Cardiac septum (tissue), 1 donor: ENCODE measurements at places on chromosomes 6 and 20.

DNA sequence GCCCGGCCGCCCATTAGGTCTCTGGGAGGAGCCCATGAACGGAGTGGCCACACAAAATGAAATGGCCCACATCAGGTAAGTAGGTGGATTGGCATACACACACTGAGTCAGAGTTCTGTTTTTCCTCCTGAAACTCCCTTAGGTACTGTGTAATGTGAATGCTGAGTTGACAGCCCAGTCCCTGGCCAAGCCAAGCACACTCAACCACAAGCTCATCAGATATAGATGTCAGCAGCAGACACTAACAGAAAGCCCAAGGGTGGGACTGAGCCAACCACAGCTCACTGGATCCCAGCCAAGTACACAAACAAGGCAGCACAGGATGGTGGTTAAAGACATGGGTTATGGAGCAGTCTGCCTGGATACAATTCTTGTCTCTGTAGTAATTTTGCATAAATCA, 403.4 kb downstream of the GJA1 start:
- DNase-seq = no peak

DNA sequence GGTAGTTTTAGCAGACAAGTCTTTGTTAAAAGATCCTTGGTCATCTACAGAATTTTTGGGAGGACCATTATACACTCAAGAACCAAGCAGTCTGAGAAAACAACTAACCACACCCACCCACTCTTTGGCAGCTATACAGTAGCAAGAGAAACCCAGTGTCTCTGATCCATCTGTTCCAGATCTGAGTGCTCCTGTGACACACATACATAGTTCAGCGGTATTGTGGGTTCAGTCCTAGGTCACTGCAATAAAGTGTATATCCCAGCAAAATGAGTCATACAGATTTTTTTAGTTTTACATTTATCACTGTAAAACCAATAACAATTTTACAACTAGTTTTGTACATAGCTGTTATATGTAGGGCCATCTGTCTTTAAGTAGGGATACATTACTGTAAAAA, 47.4 kb upstream of the PAK5 start:
- DNase-seq = no peak

DNA sequence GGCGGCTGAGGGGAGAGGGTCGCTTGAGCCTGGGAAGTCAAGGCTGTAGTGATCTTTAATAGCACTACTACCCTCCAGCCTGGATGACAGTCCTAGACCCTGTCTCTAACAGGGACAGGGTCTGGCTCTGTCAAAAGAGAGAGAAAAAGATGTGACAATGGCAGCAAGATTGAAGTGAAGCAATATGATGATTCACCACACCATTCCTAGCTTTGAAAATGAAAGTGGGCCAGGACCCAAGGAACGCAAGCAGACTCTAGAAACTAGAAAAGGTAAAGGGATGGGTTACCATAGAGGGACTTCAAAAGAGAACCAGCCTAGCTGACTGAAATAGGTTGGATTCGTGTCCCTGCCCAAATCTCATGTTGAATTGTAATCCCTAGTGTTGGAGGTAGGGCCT, 426.9 kb downstream of the HTR1B start:
- no peak for DNase-seq

GRCh38 chr6:36245572-36246061, 24.2 kb upstream of the PNPLA1 start:
- DNase-seq = no peak

- no peak for DNase-seq
These were observed 91.1 kb upstream of the HIVEP1 start for GRCh38 chr6:11921017-11921438.
